Activated CD4-positive, alpha-beta T cell treated with anti-CD3 and anti-CD28 coated beads for 1 hour (primary cell): ENCODE measurements at places on chromosomes 2 and 18.

DNA sequence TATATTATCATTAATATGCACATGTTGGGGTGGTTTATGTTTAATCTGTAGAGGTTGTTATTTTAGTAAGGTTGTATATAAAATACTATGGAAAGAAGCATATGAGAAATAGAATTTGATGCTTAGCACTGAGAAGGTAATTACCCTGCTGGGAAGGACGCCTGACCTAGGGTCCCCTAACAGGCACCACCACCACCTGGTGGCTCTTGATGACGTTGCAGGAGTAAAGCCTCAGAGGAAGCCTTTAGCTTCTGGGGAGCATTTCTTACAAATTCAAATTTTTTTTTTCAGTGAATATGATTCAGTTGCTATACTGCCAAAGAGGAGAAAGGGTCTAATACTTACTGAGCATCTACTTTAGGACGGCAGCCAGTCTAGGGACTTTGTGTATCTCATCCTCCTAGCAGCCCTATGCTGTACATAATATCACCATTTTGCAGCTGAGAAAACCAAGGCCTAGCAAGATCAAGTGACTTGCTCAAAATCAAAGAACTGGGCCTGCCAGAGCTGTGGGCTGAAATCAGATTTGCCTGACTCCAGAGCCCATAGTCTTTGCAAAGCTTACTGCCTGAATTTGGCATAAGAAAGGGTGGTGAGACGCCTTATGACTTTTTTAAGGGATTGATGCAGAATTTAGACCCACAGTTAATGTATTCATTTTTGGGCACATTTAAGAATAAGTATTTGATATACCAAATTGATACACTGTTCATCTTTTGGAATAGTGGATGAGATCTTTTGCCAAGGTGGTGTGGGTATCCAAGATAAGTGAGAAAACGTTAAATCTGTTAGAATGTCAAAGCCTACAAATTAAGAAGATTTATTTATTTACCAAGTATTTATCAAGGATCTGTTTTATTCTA, 78.8 kb upstream of the GAREM1 start:
- peak; percentile 15 for DNase-seq

DNA sequence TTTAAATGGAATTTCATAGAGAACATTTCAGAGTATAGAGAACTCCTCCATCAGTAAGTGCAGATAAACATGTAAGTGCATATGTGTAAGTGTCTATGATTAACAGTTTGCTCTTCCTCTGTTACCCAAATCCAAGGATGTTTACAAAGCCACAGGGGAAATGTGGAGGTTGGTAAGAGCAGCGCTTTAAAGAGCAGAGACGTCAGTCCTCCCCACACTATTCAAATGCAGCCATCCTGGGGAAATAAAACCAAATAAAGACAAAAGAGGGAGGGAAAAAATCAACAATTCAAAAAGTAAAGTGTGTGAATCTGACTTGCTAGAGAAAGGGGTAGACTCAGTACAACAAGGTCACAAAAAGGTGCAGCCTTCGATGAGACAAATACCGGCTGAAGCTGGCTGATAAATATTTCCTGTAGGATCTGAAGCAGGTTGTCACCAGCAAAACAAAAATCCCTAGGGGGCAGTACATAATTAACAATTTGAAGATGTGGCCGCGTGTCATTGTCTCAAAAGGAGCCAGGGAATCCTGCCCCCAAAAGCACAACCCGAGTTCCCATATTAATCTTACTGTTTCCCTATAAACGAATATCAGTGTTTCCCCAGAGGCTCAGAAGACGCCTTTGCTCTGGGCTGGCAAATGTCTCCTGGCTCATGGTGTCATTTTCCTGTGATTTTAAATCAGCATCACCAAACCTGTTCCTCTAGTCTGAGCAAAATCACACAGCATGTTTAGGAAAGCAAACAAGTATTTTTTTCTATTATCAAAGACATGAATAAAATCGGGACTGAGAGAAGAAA, 216.5 kb downstream of the CDCA7 start:
- no peak for DNase-seq

DNA sequence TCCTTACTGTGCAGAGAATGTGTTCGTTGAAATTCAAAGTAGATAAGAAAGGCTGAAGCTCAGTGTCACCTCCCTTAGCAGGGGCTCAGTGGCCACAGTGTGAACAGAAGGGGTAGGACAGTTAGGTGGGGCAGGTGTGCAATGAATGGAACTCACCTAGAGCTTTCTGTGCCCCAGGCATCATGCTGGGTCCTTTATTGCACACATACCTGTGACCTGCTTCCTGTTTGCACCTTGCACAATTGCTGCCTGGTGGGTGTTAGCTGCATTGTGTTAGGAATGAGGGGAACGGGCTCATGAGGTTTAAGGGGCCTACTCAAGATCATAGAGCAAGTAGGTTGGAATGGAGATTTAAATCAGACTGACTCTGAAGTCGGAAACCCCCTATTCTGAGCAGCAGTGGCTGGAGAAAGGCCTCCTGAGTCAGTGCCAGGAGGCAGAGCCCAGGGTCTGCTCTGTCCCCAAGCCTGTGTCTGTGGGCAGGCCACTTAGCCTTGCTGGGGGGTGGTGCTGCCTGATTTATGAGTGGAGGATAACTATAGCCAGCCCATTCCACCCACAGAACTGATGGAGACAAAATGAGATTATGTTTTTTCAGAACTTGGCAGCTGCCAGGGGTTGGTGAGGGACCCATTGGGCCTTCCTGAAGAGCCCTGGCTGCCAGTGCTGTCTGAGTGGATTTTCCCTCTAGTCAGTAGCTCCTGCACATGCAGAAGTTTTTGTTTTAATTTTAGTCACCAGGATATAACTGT, 76.2 kb downstream of the NPAS2 start:
- no peak for DNase-seq

- DNase-seq = no peak
Measured at GRCh38 chr2:22788749-22789327, 596.1 kb upstream of the KLHL29 start.

DNA sequence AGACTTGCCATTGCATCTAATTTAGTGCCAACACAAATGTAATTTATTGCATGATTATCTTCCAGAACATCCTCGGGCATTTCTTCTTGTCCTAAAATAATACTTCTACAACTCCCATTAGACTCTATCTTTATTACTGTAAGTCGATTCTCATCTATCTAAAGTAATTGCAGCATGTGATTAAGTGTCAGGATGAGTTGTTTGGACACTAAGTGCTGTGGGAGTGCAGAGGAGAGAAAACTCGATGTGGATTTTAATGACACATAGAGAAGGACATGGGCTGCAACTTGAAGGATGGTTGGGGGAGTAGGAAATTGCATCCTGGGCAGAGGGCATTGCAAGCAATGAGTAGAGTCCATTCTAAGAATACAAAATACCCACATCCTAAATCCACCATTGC, 33.5 kb downstream of the STAT4 start:
- DNase-seq = no peak

GRCh38 chr2:55133467-55134315, 83.4 kb upstream of the RTN4 start:
- peak; percentile 16 for DNase-seq

- no peak for DNase-seq
Measured at GRCh38 chr2:73257425-73258125, 23.5 kb downstream of the CCT7 start.

- DNase-seq = no peak
Measured at GRCh38 chr2:207558079-207558491, 28.3 kb downstream of the CREB1 start.

GRCh38 chr2:127597046-127597983, 48.6 kb upstream of the GPR17 start:
- DNase-seq = no peak

GRCh38 chr2:26178746-26179436, 6.0 kb downstream of the GAREM2 start:
- no peak for DNase-seq

DNA sequence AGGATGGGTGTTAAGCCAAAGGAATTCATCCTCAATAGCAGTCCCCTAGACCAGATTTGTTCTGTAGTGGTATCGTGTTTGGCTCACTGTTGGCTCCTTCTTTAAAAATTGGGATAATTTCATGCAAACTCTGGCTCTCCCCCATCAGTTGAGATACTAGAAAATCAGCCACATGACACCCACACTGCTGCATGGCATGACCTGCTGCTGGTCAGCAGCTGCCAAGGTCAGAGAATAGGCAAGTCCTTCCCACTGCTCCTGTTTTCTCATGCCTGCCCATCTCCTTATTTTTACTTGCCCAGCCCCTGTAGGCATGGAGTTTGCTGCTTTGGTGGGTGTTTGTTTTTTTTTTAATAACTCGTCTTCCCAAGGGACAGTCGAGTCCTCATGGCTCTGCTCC, 1.0 kb upstream of the SNRNP200 start:
- no peak for DNase-seq

GRCh38 chr2:98839292-98839691, 96.7 kb downstream of the CRACDL start:
- DNase-seq = no peak

GRCh38 chr2:25369876-25370275, 28.2 kb upstream of the DNMT3A start:
- DNase-seq = no peak

DNA sequence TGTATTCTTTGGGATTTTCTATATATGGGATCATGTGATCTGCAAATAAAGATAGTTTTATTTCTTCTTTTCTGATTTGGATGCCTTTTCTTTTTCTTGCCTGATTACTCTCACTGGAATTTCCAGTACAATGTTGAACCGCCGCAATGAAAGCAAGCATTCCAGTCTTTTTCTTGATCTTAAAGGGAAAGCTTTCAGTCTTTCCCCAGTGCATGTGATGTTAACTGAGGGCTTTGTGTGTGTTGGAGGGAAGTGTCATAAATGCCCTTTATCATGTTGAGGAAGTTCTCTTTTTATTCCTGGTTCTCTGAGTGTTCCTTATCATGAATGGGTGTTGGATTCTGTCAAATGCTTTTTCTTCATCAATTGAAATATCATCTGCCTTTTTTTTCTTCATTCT, 16.9 kb upstream of the CYBRD1 start:
- DNase-seq = no peak

DNA sequence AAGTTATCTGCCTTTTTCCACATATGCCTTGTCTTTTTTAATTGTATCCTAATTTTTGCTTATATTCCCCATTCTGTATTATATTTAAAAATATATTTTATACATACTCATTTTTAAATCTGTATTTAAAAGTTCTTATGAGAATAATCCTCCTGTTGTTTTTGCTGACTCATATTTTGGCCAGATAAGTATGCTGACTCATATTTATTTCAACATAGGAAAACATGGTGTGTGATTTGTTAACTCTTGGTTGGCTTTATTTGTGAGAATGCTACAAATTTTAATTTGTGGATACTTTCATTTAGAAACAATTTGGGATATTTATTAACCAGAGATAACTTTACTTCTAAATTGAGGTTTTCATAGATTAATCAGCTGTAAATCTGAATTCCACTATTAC, 587.7 kb downstream of the CPS1 start:
- DNase-seq = no peak

- DNase-seq = no peak
Measured at GRCh38 chr2:212392043-212392442, 146.6 kb downstream of the ERBB4 start.

DNA sequence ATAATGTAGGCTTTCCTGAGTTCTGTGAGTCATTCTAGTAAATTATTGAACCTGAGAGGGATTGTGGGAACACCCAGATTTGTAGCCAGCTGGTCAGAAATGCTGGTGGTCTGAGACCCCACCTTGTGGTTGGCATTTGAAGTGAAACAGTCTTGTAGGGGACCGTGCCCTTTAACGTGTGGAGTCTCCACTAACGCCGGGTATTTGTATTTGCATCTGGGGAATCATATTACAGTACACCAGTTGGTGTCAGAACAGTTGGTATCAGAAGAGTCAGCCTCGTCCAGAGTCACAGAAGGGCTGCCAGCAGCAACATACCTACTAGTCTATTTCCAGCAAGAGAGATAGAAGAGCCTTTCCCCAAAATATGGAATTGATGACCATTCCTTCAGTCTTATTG, 38.3 kb upstream of the PTPN4 start:
- DNase-seq = no peak

DNA sequence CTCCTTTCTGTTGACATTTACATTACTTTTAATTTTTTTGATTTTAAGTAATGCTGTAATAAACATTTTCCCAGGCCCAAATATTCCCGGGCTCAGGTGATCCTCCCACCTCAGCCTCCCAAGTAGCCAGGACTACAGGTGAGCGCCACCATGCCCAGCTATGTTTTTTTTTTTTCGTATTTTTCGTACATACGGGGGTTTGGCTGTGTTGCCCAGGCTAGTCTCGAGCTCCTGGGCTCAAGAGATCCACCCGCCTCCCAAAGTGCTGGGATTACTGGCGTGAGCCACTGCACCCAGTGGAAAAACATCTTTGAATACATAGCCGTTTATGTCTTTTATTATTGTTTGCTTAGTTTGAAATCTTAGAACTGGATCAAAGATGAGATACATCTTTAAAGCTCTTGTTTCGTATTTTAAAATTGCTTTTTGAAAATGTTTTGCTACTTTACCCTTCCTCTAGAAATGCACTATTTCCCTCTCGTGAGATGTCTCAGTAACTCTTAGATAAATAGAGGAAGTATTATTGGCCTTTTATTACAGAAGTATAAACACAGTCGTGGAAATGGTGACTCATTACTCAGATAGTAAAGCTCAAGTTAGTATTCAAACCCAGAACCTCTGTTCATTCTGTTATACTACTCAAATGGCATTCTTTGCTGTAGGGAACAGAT, 2.4 kb downstream of the SMCHD1 start:
- no peak for DNase-seq

DNA sequence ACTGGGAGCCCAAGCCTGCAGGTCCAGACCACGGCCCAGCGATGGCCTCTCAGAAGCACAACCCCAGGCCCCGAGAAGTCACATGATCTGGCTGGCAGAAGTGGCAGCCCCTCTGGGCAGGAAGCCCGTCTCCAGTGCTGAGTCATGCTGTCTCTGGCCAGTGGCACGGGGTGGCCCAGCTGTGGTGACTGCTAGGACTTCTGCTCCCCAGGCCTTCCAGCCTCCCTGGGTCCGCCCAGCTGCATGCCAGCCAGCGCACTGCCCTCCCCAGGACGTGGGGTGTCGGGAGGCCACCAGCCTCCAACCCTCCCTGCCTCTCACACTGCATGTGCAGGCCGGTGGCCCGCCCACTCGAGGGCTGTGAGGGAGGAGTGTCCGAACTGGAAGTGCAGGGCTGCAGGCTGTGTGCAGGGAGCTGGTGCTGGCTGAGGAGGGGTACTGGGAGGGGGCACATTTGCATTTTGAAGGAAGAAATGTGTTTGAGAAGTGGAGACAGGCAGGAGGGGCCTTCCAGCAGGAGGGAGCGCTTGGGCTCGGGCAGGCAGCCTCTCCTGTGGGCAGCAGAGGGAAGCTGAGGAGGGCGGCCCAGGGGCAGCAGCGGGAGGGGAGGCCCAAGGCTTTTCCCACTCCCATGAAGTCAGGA, 17.0 kb upstream of the HPCAL1 start:
- DNase-seq = no peak

GRCh38 chr18:3624935-3625741, 175.2 kb downstream of the TGIF1 start:
- peak; percentile 22 for DNase-seq
